Fibroblast of the conjunctiva (primary cell): ENCODE measurements at places on chromosomes 5 and 9.

- DNase-seq, result no peak
These were observed 626 bp upstream of the FST start for GRCh38 chr5:53479590-53480415.

DNA sequence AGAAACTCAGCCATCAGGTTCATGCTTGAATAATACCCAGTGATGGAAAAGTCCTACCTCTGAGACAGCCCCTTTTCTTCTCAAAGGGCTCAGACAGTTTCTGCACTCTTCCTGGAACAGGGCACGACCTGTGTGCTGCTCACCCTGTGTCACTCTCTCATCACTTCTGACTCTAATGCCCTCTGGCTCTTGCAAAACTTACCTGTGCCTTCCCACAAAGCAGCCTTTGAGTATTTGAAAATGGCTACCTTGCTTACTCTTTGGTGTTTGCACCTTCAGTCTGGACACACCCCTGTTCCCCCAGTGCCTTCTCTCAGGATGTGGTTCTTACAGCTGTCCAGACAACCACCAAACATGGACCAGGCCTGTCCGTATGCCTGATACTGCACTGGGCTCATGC is 171.4 kb downstream of the GRIA1 start:
- no peak for DNase-seq

- DNase-seq, result no peak
These were observed 19.4 kb downstream of the PSAT1 start for GRCh38 chr9:78316166-78316892.

DNA sequence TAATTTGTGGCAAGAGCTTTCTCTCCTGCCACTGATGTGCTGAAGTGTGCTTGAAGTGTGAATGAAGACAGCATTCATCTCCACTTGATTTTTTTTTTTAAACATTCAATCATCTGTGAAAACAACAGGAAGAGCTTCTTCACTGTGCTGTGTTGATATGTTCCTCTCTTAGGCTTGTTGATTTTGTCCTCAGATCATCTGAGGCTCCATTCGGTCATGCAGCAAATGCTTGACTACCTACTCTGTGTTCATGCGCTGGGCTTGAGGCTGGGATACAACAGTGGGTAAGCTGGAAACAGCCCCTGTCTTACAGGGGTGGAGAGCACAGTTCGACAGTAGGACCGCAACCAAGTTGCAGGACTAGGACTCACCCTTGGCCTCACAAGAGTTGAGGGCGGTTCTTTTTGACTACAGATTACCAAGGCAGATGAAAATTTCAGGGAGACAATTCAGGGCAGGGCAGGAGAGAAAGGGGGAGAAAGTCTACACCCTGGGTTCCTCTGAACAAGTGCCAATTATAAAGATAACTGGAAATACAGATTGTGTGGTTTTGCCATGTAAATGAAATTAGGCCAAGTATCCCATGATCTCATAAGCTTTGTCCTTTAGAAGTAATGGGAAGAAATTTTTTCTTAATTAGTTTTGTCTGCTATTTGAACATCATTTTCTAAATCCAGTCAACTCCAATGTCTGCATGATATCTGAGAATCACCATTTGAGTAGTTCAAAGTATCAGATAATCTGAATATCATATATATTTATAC is 31.0 kb upstream of the F2R start:
- no peak for DNase-seq

- no peak for DNase-seq
These were observed 26.0 kb upstream of the PCAT7 start for GRCh38 chr9:94528886-94529285.

DNA sequence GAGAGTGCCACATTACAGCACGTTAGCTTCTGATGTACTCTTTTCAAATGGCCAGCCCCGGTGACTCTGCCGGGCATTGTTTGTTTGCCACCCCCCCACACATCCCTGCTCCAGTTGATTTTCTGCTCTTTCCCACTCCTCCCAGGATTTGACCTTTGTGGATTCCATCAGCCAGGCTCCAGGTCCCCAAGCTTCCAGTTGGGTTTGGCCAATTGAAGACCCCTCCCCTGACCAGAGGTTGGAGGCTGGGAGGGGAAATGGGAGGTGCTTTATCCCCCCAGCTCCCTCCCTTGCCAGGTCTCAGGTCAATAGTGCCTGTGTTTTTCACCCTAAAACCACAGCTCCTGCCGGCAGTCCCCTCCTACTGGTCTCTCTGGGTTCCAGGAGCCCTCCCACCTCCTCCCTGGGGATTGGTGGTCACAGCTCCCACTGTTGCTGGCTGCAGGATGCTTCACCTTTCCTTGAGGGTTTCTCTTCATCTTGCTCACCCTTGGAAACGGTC is 34.9 kb downstream of the IRF1 start:
- DNase-seq, result no peak

DNA sequence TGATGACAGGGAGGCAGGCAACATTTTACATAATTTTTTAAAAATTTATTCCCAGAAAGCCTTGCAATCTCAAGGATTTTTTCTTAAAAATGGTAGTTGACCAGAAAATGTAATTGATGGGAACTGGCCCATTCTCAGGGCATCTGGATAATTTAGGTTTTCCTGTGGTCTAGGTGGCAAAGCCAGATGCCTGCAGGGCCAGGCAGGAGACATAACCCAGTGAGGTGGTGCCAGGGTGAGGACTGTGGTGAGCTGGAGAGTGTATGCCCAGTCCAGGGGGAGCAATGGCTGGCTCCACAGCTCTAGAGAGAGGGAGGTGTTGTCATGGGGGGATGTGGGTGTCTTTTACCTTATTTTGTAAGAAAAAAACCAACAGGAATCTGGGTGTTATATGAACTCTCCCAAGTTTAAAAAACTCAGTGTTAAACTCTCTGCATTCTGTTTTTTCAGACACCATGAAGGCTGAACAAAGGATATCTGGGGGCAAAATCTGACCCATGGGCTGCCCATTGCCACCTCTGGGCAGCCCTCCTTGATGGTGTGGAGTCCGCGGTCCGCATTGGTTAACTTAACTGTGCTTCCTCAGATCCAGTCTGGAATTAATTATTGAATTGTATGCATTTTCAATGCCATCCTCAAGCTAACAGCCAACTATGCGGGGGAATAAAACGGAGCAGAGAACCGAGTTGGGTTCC is 43.9 kb downstream of the BOD1 start:
- DNase-seq, result no peak

DNA sequence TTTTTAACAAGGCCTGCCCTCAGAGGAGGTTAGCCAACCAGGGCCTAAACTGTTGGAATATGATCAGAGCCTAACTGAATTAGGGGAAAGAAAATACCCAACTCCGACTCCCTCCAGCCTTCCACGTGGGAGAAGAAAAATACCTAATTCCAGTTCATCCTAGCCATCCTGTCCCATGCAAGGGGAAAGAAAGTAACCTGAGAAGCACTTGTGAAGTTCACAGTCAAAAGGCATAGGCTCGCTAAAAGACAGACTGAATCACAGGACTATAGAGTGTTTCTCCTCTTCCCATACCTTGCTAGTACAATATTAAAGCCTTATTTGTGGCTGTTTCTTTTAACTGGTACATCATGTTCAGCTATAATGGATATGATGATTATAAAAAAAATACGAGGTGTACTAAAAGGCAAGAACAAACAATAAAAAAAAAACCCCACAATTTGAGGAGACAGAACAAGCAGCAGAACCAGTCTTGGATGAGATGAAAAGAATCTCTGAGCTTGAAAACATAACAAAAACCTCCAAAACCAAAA is 18.0 kb upstream of the ATP10B start:
- DNase-seq, result no peak

DNA sequence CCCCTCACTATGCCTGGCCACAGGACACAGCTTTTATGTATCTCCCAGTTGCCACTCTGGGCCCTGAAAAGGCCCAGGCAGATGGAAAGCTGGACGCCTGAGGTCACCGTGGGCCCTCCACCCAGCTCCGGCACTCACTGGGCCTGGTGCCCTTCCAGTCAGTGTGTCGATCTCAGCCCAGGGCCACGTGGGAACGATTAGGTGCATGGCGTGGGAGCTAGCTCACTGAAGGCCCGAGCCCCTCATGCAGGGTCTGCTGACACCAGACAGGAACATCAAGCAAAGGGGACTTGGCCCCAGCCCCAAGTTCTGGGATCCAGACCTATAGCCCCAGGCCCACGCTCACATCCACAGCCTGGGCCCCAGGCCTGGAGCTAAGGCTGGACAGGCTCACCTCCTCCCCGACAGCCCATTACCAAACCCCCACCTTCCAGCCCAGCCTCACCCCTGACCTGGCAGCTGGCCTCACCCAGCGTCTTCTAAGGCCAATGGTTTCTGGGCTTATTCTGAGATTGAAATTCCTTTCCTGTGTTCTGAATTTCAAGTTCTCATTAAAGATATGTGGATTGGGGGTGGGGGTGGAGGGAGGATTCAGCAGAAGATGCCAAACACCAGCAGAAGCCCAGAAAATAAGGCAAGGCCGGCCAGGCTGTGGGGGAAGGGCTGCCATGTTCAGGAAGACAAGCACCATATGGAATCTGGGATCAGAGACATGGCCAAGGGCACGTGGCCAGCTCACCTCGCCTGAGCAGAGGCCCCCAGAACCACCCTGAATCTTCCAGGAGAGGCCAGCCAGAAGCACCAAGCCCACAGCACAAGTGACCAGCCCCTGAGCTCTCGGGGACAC is 74.5 kb downstream of the ADAMTS2 start:
- DNase-seq, result peak; percentile 76

DNA sequence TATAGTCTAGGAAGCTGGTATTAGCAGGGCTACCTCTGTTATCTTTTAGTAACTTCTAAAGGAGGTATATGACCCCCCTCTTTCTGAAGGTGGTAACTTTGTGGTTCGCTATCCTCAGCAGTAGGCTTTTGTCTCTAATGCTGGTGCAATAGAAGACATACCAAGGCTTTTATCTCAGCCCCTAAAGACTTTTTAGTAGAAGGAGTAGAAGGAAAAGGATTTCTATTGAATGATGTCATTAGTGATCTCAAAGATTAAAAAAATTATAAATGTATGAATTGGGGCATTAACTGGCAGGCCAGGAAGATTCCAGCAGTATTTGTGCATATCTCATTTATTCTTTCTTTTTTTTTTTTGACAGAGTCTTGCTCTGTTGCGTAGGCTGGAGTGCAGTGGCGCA is 78.2 kb downstream of the RAI14 start:
- DNase-seq, result no peak

DNA sequence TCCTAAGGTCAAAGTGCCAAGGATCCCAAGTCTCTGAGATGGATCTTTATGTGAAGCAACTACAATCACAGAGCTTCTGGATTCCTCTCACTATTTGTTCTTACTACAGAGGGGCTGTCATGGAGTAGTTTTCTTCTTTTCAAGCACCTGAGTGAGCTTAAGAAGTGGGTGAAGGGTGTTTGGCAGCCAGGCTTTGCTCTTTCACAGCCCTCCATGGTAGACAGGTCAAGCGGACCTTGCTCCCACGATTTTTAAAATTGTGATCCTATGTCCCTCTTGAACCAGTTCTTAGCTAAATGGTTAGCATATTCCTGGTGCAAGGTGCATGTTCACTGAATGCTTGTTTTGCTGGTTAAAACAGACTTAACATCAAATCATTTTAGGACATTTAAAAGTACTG is 332.2 kb downstream of the GADD45G start:
- DNase-seq, result no peak

GRCh38 chr9:136719195-136719880 is 7.0 kb downstream of the DIPK1B start:
- DNase-seq, result no peak

GRCh38 chr5:92694067-92694466 is 887.0 kb downstream of the NR2F1-AS1 start:
- DNase-seq, result no peak

DNA sequence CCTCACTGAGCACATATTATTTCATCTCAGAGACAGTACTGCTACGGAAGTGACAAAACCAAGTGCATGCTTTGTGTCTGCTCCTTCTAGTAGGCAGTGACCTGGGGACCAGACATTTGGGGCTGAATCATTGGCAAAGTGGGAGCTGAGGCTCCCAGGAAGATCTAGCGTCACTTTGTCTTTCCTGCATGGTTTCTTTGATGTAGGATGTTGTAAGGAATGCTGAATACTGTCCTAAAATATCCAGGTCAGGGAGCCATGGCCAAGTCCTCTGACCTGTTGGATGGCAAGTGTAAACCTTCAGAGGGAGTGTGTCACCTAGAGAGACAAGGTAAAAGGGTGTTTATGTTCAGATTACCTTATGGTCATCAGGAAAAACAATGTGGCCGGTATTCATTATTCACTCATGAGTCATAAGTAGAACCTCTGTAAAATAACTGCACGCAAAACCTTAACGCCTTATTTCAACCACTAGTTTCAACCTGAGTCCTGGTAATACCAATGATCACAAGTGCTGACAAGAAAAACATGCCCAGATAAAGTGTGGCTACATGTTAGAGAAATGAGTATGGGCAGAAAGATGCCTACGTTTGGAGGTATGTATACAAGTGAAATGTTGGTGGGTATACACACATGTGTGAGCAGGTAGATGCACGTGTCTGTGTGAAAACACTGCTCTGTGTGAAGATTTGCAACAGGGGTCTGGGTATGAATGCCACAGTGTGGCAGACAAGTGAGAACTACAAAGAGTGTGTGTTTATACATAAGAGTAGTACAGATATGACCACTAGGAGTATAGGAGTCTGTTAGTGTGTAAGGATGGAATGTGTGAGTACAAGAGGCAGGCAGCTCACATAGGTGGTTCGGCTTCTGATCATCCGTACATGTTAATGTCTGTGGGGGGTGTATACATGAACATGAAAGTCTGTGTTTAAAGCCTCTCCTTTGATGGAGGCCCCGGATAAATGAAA is 263.9 kb downstream of the SPOCK1 start:
- DNase-seq, result no peak

DNA sequence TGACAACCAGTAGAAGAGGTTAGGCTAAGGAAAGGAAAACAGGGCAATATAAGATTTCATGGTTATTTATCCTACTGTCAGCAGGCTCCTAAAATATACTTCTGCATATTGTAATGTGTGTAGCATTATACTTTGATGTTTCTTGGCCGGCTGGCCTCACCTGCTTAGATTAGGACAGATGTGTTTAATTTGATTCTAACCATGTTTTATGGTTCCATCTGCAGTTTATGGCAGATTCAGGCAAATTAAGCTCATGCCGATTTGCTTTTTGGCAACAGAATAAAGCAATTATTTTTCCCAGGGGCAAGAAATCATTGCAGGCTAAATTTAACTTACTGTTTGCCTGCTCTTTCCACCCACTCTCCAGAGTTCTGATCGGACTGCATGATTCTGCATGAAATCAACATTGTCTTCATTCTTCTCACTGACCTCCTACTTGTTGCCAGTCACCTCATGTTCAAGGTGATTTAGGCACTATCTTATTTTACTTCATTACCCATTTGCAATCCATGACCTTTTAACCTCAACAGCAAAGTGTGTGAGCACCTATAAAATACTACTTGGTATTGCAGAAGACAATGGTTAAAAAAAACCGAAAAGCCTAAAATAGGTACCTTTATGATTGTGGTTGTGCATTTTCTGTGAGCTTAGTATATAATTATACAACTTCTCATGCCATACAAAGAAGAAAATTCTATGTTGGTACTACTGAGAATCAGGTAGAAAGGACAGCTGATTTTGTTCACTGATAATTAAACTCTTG is 125.2 kb downstream of the EDIL3 start:
- DNase-seq, result no peak

- DNase-seq, result no peak
These were observed at the start of gene CAPSL for GRCh38 chr5:35938568-35939227. Gene CAPSL, minus strand, starts transcription at chr5:35938622. Its CDS starts 17,502 bp downstream, at chr5:35921120.

GRCh38 chr9:9598723-9599122 is 1014.1 kb downstream of the PTPRD start:
- DNase-seq, result no peak

- no peak for DNase-seq
These were observed 277.3 kb downstream of the DMRT2 start for GRCh38 chr9:1327467-1327866.
